Panc1 (cell line): ENCODE measurements at places on chromosomes 11 and 22. TPM values are rescaled to one million over a fixed set of nuclear protein-coding genes. Genes with fewer than 3 reads are reported as not detected.

GRCh38 chr11:21543901-21544300, 649.0 kb upstream of the ANO5 start:
- DNase-seq = no peak

The CECR2 gene
- total RNA-seq = 3.6 TPM

GRCh38 chr11:107247167-107247861, 210.3 kb downstream of the CWF19L2 start:
- DNase-seq = no peak

The OR4X1 gene
- not detected for total RNA-seq

The CELSR1 gene
- 30.7 TPM for total RNA-seq

- no peak for DNase-seq
Measured at GRCh38 chr11:59040607-59041006, 45.5 kb upstream of the GLYATL1B start.
